NCI-H526 (cell line): ENCODE measurements at places on chromosomes 16 and 17.

GRCh38 chr16:82055117-82055516 lies 20.1 kb downstream of the HSD17B2 start:
- DNase-seq = no peak

DNA sequence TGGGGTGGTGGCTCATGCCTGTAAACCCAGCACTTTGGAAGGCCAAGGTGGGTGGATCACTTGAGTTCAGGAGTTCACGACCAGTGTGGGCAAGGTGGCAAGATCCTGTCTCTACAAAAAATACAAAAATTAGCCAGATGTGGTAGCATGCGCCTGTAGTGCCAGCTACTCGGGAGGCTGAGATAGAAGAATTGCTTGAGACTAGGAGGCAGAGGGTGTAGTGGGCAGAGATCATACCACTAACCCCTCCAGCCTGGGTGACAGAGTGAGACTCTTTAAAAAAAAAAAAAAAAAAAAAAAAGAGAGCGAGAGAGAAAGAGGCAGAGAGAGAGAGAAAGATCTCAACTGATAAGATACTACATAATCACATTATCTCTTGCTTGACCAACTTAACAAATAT lies 45.9 kb downstream of the KANSL1 start:
- DNase-seq = no peak

- no peak for DNase-seq
These were observed 2.6 kb upstream of the FDXR start for GRCh38 chr17:74875155-74875976.

- no peak for DNase-seq
These were observed 569 bp downstream of the FLII start for GRCh38 chr17:18257982-18258355.

GRCh38 chr16:53829186-53829747 lies 125.3 kb downstream of the FTO start:
- DNase-seq = no peak

DNA sequence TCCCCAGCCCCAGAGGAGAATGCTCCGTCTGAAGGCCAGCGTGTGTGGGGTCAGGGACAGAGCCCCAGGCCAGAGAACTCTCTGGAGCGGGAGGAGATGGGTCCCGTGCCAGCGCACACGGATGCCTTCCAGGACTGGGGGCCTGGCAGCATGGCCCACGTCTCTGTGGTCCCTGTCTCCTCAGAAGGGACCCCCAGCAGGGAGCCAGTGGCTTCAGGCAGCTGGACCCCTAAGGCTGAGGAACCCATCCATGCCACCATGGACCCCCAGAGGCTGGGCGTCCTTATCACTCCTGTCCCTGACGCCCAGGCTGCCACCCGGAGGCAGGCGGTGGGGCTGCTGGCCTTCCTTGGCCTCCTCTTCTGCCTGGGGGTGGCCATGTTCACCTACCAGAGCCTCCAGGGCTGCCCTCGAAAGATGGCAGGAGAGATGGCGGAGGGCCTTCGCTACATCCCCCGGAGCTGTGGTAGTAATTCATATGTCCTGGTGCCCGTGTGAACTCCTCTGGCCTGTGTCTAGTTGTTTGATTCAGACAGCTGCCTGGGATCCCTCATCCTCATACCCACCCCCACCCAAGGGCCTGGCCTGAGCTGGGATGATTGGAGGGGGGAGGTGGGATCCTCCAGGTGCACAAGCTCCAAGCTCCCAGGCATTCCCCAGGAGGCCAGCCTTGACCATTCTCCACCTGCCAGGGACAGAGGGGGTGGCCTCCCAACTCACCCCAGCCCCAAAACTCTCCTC lies 10.4 kb downstream of the CX3CL1 start:
- no peak for DNase-seq

DNA sequence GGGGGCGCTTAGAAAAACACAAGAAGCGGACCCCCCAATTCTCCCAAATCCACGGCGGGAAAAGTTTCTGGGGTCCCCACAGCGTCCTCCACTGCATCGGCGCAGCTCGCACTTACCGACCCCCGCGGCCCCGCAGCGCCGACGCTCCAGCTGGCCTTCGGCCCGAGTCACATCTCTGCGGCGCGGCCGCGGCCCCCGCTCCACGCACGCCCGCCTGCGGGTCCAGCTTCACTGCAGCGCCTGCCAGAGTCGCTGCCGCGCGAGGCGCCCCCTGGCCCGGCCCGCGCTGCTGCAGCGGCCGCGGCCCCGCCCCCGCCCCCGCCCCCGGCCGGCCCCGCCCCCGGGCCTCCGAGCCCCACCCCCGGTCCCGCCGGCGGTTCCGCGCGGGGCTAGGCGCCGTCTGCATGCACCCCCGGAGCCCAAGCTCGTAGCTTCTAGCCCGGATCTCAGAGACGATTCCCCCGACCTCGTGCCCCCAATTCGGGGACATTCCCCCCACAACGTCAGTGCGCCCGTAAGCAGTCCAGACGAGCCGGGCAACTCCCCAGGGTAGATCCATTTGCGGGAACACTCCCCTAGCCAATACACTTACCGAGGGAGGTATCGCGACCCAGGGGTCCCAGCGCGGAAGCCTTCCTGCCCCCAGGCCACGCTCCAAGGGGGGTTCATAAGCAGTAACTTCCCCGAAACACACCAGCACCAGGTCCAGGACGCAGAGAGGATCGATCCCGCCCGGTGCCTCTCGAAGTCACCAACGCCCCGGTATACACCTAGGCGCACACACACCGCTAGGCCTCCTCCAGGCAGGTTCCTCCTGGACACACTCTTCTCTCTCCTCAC lies at the start of gene GPRC5B:
Gene GPRC5B, minus strand, starts transcription at position 238 of the 840 bp plus-strand sequence. CDS start 12,003 bp downstream, outside the sequence.
- peak; percentile 78 for DNase-seq

DNA sequence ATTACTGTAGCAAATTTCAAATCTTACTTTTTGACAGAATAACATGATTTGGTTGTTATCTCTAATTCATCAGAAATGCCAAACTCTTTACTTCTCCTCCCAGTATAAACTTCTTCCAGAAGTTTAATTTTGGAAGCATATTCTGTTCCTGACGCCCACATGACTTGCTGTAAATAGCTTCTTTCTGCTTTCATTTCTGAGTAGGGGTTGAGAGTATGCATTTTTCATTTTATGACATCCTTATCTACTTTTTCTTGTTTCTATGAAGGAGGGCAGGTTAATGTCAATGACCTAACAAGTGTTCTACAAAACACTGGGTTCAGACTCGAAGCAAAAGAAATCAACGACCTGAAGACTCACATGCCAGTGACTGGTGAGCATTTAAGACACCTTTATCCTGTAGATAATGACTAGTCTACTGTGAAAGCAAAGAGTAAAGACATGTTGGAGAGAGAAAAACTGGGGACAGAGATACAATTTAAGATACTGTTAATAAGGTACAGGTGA lies 36.5 kb upstream of the EFCAB3 start:
- no peak for DNase-seq

- no peak for DNase-seq
These were observed 13.7 kb downstream of the METTL22 start for GRCh38 chr16:8634991-8635736.

GRCh38 chr17:9646546-9646885 lies 1.2 kb downstream of the USP43 start:
- DNase-seq = no peak

- DNase-seq = no peak
These were observed 1.6 kb downstream of the ACLY start for GRCh38 chr17:41917192-41917591.

- DNase-seq = no peak
These were observed 30.9 kb downstream of the ABCC1 start for GRCh38 chr16:15980329-15980728.

DNA sequence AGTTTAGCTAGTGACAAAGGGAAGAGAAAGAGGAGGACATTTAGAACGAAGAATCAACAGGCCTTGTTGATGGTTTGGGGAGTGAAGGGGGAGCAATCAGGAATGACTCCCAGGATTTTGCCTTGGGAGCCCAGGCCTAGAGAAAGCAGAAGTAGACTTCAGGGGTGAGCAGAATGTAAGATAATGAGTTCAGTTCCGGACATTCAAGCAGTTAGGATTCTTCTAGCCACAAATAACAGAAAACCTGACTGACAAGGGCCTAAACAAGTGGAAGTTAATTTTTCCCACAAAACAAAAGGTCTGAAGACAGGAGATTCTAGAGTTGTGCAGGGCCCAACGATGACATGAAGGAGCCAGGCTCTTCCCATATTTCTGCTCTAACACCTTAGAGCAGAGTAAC lies 45.9 kb downstream of the SKAP1 start:
- DNase-seq = no peak

GRCh38 chr16:88116121-88116520 lies 164.9 kb downstream of the BANP start:
- DNase-seq = no peak

GRCh38 chr16:85187002-85187401 lies 74.7 kb upstream of the CIBAR2 start:
- DNase-seq = no peak

DNA sequence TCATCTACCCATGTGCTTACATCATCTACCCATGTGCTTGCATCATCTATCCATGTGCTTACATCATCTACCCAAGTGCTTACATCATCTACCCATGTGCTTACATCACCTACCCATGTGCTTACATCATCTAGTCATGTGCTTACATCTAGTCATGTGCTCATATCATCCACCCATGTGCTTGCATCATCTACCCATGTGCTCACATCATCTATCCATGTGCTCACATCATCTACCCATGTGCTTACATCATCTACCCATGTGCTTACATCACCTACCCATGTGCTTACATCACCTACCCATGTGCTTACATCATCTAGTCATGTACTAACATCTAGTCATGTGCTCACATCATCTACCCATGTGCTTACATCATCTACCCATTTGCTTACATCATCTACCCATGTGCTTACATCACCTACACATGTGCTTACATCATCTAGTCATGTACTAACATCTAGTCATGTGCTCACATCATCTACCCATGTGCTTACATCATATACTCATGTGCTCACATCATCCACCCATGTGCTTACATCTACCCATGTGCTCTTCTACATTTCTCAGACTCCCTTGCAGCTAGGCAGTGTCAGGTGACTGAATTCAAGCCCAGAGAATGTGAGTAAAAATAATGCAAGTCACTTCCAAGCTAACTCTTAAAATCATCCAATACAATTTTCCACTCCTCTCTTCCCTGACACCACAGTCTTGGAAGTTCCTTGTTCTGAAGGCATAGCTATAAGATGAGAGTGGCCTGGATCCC lies 196.8 kb downstream of the CBLN1 start:
- no peak for DNase-seq

DNA sequence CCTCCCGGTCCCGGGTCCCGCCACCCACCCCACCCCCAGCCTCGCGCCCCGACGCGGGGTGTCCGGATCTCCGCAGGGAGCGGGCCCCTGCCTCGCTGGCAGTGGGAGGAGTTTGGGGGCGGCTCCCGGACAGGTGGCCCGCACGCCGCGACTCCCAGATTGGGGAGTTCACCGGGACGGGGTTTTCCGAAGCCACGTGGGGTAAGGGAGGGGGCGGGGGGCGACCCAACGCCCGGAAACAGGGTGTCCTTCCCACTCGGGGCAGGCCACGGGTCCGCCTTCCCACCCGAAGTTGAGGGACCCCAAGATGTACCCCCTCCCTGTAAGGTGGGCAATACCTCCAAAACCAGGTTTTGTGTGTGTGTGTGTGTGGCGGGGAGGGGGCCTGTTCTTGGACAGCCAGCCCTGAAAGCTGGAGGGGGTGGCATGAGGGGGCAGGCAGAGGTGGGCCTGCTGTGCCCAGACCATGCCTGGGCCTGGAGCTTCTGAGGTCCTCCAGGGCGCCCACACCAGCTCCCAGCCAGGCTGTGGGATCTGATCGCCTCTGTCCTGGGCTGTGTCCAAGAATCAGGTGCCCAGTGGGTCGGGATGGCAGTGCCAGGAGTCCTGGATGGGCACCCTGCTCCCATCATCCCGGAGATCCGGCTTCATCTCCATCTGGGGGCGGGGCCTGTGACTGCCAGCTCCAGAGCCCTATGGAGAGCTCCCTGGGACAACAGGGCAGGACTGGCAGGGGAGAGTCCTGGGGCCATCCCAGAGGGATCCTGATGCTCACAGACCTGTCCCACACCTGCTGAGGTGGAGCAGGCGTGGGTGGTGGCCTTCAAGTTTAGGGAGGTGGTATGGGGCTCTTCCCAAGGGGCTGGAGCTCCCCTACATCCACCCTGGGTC lies 767 bp downstream of the SYNGR2 start:
- DNase-seq = peak; percentile 84

- DNase-seq = no peak
These were observed 6.0 kb downstream of the CCDC137 start for GRCh38 chr17:81672504-81672903.

DNA sequence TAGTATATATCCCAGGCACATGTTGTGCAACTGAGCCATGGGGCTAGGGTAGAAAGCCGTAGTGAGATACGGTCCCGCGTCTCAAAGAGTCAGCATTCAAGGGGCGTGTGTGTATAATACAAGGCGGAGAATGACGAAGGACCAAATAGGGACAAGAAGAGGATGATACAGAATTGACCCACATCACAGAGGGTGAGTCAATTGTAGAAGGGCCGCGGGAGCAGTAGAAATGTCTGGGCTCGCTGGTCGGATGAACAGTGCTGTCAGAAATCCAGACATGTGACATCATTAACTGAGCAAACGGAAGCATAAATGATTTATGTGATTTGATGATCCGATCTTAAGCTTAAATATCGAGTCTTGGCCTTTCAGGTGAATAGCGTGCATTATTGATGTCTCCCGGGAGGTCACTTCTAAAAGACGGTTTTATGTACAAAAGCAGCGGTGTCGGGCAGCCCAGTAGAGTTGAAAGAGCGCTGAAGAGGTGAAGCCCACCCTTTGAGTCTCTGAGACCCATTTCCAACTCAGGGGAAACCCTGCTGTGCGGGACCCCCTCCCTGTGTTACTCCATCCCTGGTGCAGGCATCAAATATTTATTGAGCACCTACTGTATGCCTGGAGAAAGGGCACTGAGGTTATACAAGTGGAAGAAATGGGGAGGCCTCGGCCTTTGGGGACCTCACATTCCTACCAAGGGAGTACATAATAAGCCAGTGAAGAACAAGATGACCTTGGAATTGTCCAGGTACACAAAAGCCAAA lies 45.1 kb downstream of the ATP2C2 start:
- DNase-seq = no peak

DNA sequence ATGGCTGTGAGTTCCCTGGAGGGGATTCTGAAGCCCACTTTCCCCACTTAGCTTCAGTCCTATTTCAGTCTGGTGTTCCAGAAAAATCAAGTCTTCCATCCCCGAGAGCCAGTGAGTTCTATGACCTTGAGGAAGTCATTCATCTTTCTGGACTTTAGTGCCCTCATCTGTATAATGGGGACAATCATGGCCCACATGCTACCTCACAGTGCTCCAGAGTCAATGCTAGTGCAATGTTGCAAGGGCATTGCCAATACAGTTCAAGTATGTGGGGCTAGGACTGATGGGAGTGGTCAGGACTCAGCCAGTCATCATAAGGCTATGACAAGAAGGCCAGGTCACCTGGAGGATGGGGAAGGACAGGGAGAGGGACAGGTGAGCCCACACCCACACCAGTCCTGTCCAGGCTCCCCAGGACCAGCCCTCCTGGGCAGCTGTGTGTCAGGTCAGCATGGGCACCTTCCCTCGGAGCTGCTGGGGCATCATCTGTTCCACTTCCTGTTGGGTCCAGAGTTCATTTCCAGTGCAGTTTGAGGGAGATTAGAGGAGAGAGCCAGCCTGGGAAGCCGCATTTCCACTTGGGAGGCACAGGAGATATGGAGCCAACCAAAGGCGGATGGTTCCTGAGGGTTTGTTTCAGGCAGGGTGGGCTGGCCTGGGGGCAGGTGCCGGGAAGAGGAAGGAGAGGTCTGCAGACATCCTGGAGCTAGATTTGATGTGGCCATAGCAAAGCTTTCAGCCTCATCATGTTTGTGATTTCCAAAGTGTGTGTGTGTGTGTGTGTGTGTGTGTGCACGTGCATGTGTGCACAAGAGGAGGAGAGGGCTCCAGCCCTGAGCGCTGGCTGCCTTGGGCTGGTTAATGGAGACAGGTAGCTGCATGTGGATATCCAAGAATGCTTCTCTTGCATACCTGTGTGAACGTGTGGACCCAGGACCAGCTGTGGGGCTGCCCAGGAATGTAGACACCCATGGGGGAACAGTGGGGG lies 3.9 kb upstream of the WNT9B start:
- no peak for DNase-seq
